ENCODE measurements at places on chromosomes 3 and 15. TPM values are rescaled to one million over a fixed set of nuclear protein-coding genes. Genes with fewer than 3 reads are reported as not detected.

GRCh38 chr3:17631609-17632008 lies 110.8 kb downstream of the TBC1D5 start:
- no peak overlapping the region for H3K27ac ChIP-seq
- peaks cover 5% of the 10 kb centered on the region for H3K36me3 ChIP-seq
- no peak for DNase-seq
- H3K27me3 ChIP-seq = no peaks in the 10 kb centered on the region

DNA sequence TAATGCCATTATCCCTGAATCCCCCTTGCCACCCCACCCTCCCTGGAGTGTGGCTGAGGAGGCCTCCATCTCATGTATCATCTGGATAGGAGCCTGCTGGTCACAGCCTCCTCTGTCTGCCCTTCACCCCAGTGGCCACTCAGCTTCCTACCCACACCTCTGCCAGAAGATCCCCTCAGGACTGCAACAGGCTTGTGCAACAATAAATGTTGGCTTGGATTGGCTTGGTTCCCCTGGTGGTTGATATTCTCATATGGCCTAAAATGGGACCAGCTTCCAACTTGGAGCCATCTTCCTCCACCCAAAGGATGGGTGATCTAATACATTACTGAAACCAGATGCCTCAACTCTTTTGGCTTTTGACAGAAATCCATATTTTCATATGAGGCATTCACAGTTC lies 34.9 kb downstream of the VIPR1 start:
- no peaks in the 10 kb centered on the region for H3K36me3 ChIP-seq
- H3K27me3 ChIP-seq = peaks cover 6% of the 10 kb centered on the region
- H3K4me1 ChIP-seq = peaks cover 5% of the 10 kb centered on the region
- DNase-seq = no peak

DNA sequence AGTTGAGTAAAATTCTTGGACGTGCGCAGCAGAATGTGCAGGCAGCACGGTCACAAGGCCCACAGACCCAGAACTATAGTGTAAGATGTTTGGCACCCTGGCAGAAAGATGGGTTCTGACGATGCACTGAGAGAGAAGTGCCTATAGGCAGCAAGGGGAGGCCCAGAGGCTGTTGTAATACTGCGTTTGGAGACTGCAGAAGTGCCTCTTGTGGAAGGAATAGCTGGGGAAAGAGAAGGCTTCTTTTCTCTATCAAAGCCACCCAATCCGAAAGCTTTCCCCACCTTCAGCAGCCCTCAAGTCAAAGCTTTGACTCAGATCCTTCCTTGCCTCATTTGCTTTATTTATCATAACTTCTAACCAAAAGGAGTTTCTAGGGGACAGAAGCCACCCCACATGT lies 5.2 kb upstream of the SIN3A start:
- no peaks in the 10 kb centered on the region for H3K27me3 ChIP-seq
- peaks cover 12% of the 10 kb centered on the region for H3K4me1 ChIP-seq
- peak overlapping the region; percentile 80 for H3K4me3 ChIP-seq
- peaks cover 2% of the 10 kb centered on the region for H3K36me3 ChIP-seq

The BLOC1S6 gene
- total RNA-seq = 40.1 TPM

DNA sequence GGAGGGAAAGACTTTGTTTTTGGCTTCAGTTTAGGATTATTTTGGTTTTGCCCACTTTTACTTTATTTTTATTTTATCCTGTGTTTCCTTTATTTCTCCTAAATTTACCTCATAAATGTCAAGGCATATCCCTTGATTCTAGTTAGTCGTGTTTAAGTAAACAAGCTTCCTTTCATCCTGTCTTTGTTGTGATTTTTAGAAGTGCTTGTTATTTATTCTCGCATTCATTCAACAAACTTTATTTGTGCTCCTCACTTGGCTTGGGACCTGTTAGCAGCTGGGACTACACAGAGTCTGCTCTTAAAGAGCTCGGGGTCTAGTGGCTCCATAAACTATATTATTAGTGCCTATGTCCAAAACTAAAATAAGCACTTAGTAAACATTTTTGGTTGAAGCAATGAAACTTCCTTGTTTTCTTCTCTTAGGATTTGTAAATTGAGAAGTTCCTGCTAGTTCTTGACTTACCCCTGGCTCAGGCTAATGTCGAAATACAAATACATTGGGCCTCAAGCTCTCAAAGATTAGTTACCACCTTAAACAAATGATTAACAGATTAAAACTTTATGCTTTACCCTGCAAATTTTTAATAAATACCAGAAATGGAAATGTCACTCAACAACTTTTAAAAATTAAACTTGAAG lies 19.0 kb upstream of the DMXL2 start:
- no peak for DNase-seq
- H3K4me3 ChIP-seq = no peak overlapping the region
- H3K36me3 ChIP-seq = no peaks in the 10 kb centered on the region

DNA sequence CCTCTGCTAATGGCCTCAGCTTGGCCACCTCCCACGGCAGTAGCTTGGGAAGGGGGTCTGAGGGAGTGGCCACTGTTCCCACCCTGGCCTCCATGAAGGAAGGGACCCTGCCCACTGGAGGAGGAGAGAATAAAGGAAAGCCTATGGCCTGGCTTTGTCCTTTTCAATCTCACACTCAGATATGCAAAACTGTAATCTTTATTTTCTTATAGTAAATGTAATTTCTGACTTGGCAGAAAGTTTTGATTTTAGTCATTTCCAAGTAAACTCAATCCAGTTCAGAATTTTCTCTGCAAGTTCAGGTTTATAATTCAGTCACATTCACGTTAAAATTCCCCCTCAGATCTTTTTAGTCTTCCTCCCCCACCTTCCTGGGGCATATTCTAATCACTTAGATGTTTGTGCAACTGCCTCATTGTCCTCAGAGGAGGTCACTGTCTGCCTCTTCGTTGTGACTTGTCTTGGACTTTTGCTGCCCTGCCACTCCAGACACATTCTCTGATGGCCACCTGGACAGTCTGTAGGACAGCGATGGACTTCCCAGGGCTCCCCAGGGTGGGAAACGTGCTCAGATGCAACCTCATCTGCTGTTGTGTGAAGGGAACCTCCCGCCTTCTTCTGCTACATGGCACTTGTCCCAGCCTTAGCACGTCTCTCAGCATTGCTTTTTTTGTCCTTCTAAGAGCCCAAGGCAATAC lies 222.8 kb upstream of the TBL1XR1 start:
- peaks cover 2% of the 10 kb centered on the region for H3K36me3 ChIP-seq
- DNase-seq = no peak

DNA sequence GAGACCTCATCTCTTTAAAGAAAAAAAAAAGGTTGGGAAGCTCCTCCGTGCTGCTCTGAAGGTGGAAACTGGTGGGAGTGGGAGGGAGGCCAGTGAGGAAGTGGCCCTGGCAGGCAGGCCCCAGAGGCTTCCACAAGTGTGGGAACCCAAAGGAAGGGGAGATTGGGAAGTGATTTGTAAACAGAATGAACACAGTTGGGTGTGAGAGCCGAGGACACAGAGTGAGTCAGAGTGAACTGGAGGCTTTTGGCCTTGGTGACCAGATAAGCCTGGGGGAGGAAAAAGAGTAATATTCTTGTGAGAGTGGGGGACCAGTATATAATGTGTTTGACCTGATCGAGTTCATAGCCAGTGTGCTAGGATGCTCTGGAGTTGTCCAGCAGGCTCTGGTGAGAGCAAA lies 23.0 kb downstream of the MKRN2 start:
- no peak overlapping the region for H3K4me3 ChIP-seq
- no peak for DNase-seq
- no peaks in the 10 kb centered on the region for H3K27me3 ChIP-seq

- no peak overlapping the region for H3K27ac ChIP-seq
- no peaks in the 10 kb centered on the region for H3K4me1 ChIP-seq
- no peak overlapping the region for H3K4me3 ChIP-seq
- H3K36me3 ChIP-seq = no peaks in the 10 kb centered on the region
- no peak for DNase-seq
- H3K27me3 ChIP-seq = no peaks in the 10 kb centered on the region
Observed at GRCh38 chr3:8328967-8329366, 172.7 kb upstream of the LMCD1 start.

Measured in activated naive CD8-positive, alpha-beta T cell treated with anti-CD3 and anti-CD28 coated beads, Interleukin-2, amount 10 ng/mL, durations not matched to agents 7 days and 5 days (primary cell).